ENCODE measurements at places on chromosomes 12 and 14. TPM values are rescaled to one million over a fixed set of nuclear protein-coding genes. Genes with fewer than 3 reads are reported as not detected.

DNA sequence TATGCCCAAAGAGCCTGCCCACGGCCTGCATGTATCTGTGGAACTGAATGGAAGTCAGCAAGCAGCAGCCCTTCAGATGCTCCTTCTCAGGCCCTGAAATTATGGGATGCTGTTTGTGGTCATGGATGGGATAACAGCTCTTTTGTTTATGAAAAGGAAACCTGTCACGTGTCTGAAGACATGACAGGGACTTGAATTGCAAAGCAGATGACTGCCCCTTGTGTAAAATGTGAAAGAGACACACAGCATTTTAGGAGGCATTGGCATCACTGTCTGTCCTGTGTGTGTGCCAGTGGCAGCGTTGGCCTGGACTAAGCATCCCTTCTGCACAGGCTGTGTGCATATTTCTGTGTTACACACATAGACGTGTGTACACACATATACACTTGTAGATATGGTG is 192.1 kb downstream of the VRK1 start:
- DNase-seq: no peak

DNA sequence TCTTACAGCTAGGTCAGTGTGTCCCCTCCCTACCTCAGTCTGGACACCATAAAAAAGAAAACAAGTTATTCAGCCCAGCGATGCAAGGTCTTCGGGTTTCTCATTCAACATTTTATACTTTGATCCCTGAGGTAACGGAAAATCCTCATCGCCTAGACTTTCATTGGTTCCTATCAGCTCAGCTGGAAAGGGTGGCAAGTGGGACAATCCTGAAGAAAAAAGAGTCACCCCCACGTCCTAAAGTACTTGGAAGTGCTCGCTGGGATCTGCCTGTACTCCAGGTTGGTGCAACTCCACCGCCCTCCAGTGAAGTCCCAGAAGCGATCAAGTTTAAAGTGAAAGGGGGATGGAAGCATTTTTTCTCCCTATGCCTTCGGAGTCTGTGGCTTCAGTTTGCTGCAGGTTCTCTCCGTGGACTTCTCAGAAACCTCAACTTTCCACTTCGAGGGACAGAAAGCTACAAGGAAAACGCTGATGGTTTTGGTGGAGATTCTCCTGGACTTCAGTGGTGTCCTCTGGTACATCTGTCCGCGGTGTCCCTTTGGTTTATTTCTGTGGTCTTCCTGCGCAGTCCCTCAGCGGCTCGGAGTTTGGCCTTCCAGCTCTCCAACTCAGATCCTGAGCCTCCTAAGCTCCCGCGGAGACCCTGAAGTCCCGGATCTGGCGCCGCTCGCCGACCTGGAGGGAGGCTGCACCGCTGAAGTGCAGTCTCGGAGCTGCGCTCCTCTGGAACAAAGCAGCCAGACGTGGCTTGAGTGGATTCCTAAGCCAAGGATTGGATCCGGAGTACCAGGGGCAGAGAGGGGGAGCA is 1.8 kb upstream of the LRFN5 start:
- no peak for DNase-seq

DNA sequence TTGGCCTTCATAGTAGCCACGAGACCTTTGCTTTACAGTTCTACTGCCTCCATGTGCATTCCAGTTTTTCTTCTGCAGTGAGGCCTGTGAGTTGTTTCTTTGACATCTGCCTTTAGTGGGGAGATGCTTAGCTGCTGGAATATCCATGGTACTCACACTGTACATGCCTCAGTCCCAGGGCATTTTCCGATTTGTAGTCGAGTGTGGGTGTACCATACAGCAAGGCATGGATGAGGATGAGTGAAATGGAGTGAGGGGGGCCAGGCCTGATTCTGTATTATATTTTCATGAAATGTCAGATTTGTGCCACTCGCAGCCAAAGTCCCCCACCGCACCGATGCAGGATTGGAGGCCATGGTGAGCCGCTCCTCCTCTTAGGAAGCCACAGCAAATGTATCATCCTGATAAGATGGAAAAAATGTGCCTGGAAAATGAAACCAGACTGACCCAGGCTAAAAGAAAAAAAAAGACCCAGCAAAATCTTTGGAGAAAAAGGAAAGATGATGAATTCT is 173.0 kb downstream of the ADGRD1 start:
- no peak for DNase-seq

- DNase-seq: no peak
Measured at GRCh38 chr14:50999726-51000125, 55.4 kb upstream of the PYGL start.

DNA sequence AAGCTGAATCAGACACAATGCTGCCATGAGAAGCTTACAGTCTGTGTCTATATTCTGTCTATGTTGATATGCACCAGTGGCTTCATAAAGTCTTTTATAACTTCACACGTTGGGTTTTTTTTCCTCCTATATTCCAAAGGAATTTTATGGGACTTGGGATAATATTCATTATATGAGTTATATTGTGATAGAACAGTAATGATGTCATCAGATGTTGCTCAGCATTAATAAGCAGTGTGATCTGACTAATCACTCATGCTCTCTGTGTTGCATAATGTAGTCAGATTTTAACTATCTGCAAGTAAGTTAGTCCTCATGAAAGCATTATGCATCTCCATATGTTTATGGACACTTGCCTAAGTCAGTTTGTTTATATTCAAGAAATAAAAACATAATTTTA is 159.6 kb downstream of the PLCZ1 start:
- no peak for DNase-seq

The ANO6 gene
- 120 TPM for total RNA-seq

GRCh38 chr14:32102152-32102787 is 25.2 kb downstream of the ARHGAP5 start:
- DNase-seq: no peak

DNA sequence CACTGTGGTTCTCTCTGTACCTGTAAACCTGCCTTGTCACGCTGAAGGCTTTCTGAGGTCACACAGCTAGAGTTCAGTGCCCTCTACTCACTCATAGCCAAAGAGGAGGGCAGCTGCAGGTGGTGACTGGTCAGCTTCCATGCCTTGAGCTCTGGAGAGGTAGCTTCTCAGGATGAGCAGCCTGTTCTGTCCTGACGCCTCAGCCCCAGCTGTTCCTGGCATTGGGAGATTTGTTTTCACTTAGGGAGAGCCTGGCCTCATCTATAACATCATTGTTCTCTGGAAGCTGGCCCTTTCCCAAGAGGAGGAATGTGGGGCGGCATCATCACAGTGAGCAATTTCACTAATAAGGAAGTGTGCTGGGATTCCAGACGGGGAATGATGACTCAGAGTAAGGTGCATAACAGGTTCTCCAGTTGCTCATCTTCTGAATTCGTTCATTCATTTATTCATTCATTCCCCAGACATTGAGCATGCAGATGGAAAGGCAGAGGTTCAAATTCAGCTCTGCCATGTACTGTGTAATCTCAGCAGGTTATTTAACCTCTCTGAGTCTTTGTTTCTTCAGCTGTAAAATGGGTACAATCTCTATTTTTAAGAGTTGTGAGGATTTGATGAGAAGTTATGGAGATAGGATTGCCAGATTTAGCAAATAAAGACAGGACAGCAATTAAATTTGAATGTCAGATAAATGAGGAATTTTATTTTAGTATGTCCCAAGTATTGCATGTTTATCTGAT is 255.8 kb upstream of the CRY1 start:
- DNase-seq: peak; percentile 27

The HOXC10 gene
- 154 TPM for total RNA-seq

GRCh38 chr12:42097971-42098370 is 46.7 kb downstream of the GXYLT1 start:
- no peak for DNase-seq

DNA sequence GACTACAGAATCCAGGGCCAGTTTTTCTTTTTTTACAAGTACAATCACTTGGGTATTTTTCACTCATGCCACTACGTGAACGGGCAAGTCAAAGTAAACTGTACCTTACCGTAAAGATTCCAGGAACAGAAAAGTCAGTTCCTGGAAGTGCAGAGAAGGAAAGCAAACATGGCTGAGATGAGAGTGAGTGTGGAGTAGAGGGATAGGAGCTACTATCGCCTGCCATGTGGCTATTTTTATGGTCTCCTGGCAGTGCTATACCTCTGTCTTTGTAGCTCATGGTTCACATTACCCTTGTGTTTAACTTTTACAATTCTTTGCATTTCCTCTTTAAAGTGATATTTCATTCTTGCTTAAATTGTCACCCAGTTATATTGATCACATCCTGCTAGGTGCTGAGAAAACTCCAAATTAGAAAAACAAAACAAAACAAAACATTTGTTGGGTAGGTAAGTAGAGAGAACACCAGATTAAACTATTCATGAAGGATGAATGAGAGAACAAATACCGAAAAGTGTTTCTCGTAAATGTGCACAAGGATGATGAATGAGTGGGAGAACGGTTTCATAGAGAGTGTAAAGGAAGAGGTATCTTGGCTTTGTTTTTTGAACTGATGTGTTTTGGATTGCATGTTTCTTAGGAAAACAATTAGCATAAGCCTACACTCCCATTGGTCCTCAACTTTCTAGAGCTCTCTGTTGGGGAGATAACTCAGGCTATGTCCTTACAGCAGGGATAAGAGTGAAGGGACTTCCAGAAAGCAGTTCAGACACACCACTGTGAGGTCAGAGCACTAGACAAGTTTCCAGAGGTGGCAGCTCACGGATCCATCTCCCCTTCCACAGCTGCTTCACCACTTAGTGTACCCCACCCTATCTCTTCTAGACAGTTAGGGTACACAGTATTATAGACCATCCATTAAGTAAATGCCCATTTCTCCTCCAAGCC is 163.7 kb downstream of the IPO8 start:
- DNase-seq: no peak

The APPL2 gene
- total RNA-seq: 21.2 TPM

The FOXG1 gene
- not detected for total RNA-seq

GRCh38 chr12:27657296-27657695 is 39.0 kb upstream of the REP15 start:
- DNase-seq: no peak

GRCh38 chr12:53099071-53099882 is 1.8 kb downstream of the IGFBP6 start:
- peak; percentile 70 for DNase-seq

Data from Panc1 (cell line).